ENCODE measurements at places on chromosomes 13 and 19. TPM values are rescaled to one million over a fixed set of nuclear protein-coding genes. Genes with fewer than 3 reads are reported as not detected.

DNA sequence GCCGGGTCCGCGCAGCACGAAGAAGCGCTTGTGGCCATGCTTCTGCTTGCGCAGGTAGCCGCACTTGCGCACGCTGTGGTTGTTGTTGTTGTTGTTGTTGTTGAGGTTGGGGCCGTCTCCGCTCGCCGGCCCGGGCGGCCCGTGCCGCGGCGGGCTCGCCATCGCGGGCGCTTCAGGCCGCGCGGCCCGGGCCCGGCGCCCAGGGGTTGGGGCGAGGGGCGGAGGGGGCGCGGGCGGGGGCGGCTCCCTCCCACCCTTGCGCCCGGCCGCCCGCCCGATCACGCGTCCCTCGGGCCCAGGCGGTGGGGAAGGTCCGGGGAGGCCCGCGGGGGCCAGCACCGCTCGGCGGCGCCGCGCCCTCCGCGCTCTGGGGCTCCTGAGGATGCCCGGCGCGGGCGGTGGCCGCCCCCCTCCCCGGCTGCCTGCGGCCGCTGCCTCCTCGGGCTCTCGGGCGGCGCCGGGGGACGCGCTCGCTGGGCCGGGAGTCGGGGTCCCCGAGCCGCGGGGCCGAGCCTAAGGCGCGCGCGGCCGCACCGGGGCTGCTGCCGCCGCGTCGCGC, 412 bp downstream of the IRS2 start:
- no peak for DNase-seq

HTR2A gene
- not detected for total RNA-seq

DNA sequence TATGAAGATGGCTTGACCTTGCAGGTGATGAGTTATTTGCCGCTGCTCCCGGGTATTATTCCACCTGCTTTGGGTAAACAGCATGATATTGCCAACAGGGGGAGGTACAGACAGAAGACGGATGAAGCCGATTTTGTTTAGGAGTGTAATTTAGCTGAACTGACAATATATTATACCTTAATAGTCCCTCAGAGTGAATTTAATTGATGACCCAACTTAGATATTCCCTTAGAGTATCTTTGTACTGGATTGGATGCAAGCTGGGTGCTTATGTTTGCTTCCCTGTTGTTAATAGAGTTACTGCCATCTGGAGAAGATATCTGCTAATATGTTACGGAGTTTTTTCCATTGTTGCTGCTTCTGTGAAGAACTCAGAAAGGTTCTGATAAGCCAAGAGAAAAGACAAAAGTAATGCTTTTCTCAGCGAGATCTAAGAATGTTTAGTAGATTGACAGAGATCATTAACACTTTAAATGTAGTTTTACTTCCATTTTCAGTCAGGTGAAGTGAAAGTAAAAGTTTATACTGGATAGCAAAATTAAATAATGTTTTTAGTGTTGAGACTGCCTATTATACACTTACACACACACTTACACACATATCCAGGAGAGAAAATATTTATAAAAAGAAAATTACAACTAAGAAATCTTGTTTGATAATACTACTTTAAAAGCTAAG, 2220.8 kb upstream of the PCDH20 start:
- DNase-seq = no peak

- no peak for DNase-seq
Measured at GRCh38 chr13:56039992-56040391, 1100.7 kb upstream of the PRR20A start.

DNA sequence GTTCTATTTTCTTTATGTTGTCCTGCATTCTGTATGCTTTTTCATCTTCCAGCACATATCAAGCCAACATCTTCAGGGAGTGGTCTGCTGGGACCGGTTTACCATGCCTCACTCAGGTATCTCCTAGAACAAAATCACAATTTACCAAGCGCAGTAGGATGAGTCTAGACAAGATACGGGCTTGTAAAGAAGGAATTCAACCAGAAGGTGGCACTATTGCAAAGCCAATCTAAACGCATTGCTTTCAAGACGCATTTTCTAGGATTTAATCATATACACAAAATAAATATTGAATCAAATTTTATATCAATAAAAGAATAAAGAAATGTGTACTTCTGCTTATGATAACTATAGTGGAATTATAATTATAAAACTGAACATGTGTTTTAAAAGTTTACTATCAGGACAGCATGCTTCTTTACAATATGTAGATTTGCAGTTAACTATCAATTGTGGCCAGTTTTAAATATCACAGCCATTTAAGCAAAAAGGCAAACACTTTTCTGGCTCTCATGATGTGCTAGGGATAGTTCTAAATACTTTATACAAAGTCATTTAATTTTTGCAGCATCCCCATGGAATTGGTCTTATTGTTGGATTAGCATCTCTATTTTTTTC, 16.1 kb upstream of the TPP2 start:
- DNase-seq = no peak

GRCh38 chr19:11814029-11814699, at the start of gene ZNF440:
TSS of gene ZNF440 (plus strand) at chr19:11814273. CDS start at chr19:11814448, 175 bp downstream.
- DNase-seq = peak; percentile 94

- no peak for DNase-seq
Measured at GRCh38 chr19:29927944-29928625, 14.0 kb upstream of the URI1 start.

- peak; percentile 73 for DNase-seq
Measured at GRCh38 chr19:29690842-29691241, 24.2 kb downstream of the C19orf12 start.

FUZ gene
- total RNA-seq = 15.2 TPM

IGFL2 gene
- not detected for total RNA-seq
